ENCODE measurements at places on chromosomes 3 and 15. TPM values are rescaled to one million over a fixed set of nuclear protein-coding genes. Genes with fewer than 3 reads are reported as not detected.

- H3K36me3 ChIP-seq = no peaks in the 10 kb centered on the region
- H3K4me3 ChIP-seq = no peak overlapping the region
- no peaks in the 10 kb centered on the region for H3K4me1 ChIP-seq
- no peaks in the 10 kb centered on the region for H3K27me3 ChIP-seq
- DNase-seq = no peak
These were observed 36.4 kb upstream of the ESYT3 start for GRCh38 chr3:138397983-138398382.

DNA sequence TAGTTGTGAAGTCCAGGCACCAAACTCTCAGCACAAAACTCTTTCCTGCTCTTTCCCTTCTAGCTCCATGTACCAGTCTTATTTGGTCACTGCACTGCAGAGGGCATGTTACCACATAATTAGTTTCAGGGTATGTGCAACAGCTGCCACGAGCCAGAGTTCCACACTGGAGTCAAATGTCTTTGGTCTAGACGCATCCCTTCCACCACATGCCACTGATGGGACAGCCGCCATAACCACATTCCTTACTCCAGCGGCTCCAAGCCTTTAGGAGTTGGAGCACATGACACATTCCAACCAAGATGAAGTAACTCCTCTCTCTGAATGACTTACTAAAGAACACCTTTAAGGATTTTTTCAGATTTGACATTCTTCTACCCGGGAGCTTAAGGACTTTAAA lies 153.4 kb downstream of the ERC2 start:
- no peak overlapping the region for H3K27ac ChIP-seq
- no peaks in the 10 kb centered on the region for H3K36me3 ChIP-seq
- no peak overlapping the region for H3K4me3 ChIP-seq
- peak; percentile 11 for DNase-seq
- H3K27me3 ChIP-seq = no peaks in the 10 kb centered on the region

DNA sequence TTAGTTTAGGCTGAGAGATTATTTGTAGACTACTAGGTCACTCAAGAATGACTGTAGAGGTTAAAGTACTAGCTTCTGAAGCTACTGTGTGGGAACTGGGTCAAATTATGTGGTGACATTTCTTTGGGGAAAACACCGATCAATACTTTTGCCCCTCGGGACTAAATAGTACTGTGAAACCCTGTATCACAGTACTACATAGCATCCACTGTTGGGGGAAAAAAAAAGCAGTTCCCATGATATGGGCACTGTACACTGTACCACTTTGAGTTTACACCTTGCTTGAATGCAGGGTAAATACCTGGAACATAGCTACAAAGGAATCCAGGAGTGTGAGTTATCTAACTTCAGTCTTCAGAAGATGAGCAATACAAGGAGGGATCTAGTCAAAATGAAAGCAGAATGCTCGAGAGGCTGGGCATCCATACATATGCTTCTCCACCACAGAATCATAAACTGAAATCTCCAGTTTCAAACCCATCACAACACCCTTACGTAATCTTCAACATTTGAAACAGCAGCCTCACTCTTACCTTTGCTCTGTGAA lies 311.4 kb downstream of the UNC13C start:
- no peak overlapping the region for H3K27ac ChIP-seq
- H3K27me3 ChIP-seq = no peaks in the 10 kb centered on the region
- H3K4me3 ChIP-seq = no peak overlapping the region
- DNase-seq = no peak
- no peaks in the 10 kb centered on the region for H3K36me3 ChIP-seq

DNA sequence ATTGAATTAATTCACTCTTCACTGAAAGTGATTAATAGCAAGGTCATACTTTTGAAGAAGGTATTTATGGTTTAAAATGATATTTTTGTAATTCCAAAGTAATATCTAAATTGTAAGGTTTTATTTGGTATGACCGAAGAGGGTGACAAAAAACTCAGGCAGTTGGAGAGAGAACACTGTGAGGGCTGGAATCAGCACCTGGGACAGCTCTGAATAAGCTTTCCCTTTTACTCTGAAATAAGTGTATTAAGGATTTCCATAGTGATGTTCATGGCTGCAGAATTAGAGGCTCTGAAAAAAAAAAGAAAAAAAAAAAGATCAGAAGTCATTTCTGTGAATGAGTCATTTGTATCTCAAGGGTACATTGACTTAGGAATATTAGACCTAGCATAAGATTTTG lies 299.5 kb downstream of the IL5RA start:
- no peaks in the 10 kb centered on the region for H3K4me1 ChIP-seq
- no peaks in the 10 kb centered on the region for H3K27me3 ChIP-seq
- no peak overlapping the region for H3K27ac ChIP-seq
- no peak overlapping the region for H3K4me3 ChIP-seq

DNA sequence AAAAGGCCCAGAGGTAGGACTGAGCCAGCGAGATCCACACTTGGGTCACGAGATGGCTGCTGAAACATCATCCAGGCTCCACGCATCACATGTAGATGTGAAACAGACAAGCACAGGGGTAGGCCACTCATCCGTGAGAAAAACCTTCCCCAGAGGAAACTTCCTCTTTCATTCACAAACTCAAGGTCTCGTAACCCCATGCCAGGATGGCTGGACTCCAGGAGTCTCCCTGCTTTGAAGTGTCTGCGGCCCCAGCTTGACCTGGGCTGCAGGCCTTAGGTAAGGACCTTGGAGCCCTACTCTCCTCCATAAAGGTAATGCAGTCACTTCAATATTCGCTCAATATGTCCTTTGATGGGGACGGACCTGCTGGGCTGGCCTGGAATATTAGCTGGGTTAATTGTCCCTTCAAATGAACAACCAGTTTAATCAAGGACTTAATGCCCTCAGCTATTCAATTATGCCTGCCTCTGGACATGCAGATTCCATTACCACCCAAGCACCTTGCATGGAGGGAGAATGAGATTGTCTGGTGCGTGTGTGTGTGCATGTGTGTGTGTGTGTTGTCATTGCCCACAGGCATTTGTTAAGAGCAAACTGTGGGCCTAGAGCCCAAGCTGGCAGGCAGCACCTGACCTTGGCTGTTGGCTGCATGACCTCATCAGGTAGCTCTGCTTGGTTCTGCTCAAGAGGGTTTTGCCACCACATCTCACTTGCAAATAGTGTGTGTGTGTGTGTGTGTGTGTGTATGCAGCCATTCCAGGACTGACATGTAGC lies 186.9 kb upstream of the TLE3 start:
- DNase-seq = no peak
- H3K4me3 ChIP-seq = no peak overlapping the region
- peaks cover 2% of the 10 kb centered on the region for H3K4me1 ChIP-seq
- no peaks in the 10 kb centered on the region for H3K27me3 ChIP-seq

DNA sequence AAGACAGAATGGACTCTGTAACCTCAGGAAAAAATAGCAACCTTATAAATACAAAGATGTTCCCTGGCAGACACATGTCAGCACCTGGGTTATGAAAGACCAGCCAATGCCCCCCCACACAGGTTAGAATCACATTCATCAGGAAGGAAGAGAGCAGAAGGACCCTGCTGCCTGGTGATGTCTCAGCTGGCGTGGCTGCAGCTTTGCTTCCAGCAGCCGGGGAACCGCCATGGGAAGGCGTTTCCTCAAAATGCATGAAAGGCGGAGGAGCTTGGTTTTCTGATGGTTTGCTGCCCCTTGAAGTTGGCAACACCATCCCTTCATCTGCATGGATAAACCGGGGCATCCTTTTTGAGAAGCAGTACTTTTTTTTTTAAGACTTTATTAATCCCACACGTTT lies 10.9 kb upstream of the NSMCE3 start:
- no peak overlapping the region for H3K4me3 ChIP-seq
- no peak for DNase-seq
- H3K4me1 ChIP-seq = peaks cover 10% of the 10 kb centered on the region
- H3K27me3 ChIP-seq = no peaks in the 10 kb centered on the region

- no peak overlapping the region for H3K27ac ChIP-seq
- peaks cover 3% of the 10 kb centered on the region for H3K4me1 ChIP-seq
- no peaks in the 10 kb centered on the region for H3K36me3 ChIP-seq
- DNase-seq = peak; percentile 65
These were observed 35.7 kb downstream of the CLK3 start for GRCh38 chr15:74651242-74651741.

GRCh38 chr15:31340047-31340446 lies 13.4 kb downstream of the KLF13 start:
- H3K4me1 ChIP-seq = peaks cover 19% of the 10 kb centered on the region
- no peak overlapping the region for H3K4me3 ChIP-seq
- no peak for DNase-seq
- no peaks in the 10 kb centered on the region for H3K36me3 ChIP-seq
- no peaks in the 10 kb centered on the region for H3K27me3 ChIP-seq

DNA sequence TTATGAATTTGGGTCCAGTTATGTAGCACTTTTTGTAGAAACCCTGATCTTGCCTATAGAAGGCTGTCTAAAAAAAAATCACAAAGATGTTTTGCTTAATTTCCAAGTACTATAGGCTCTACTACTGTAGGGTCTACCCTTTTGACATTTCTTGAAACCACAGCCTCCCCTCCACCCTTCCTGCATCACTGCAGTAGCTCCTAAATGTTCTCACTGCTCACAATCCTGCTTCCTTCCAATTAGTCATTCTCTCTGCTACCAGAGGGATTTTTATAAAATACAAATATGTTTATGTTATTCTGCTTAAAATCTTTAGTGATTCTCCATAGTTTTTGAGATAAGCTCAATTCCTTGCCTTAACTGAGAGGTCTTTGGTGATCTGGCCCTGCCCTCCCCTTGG lies 114.0 kb downstream of the CYP19A1 start:
- peaks cover 26% of the 10 kb centered on the region for H3K4me1 ChIP-seq
- H3K27me3 ChIP-seq = no peaks in the 10 kb centered on the region
- peak; percentile 51 for DNase-seq
- no peaks in the 10 kb centered on the region for H3K36me3 ChIP-seq
- peak overlapping the region; percentile 48 for H3K27ac ChIP-seq
- H3K4me3 ChIP-seq = no peak overlapping the region

GRCh38 chr15:51077221-51078153 lies 17.2 kb downstream of the TNFAIP8L3 start:
- no peak overlapping the region for H3K27ac ChIP-seq
- no peaks in the 10 kb centered on the region for H3K36me3 ChIP-seq
- H3K4me1 ChIP-seq = no peaks in the 10 kb centered on the region
- peak; percentile 74 for DNase-seq
- H3K27me3 ChIP-seq = no peaks in the 10 kb centered on the region

GRCh38 chr3:195403244-195403643 lies 39.6 kb downstream of the ACAP2 start:
- H3K4me1 ChIP-seq = no peaks in the 10 kb centered on the region
- H3K4me3 ChIP-seq = no peak overlapping the region
- H3K27ac ChIP-seq = no peak overlapping the region
- no peak for DNase-seq
- no peaks in the 10 kb centered on the region for H3K36me3 ChIP-seq
- H3K27me3 ChIP-seq = no peaks in the 10 kb centered on the region

DNA sequence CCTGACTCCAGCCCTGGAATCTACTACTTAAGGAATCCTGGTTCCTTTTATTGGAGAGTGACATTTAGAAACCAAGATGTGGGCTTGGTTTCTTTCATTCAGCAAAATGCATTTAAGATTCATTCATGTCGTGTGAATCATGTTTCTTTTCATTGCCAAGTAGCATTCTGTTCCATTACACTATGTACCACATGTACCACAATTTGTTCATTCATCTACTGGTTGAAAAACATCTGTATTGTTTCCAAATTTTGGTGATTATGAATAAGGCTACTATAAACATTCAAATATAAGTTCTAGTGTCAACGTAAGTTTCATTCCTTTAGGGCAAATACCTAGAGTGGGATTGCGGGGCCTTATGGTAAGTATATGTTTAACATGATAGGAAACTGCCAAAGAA lies 264.2 kb downstream of the VPS13C start:
- no peaks in the 10 kb centered on the region for H3K27me3 ChIP-seq
- no peak overlapping the region for H3K27ac ChIP-seq

- H3K4me3 ChIP-seq = no peak overlapping the region
- no peaks in the 10 kb centered on the region for H3K36me3 ChIP-seq
- no peaks in the 10 kb centered on the region for H3K27me3 ChIP-seq
These were observed 139.6 kb downstream of the RBPMS2 start for GRCh38 chr15:64635499-64636495.

- H3K4me1 ChIP-seq = peaks cover 2% of the 10 kb centered on the region
- H3K4me3 ChIP-seq = no peak overlapping the region
- no peaks in the 10 kb centered on the region for H3K36me3 ChIP-seq
These were observed 212.6 kb downstream of the GAP43 start for GRCh38 chr3:115835946-115836345.

DNA sequence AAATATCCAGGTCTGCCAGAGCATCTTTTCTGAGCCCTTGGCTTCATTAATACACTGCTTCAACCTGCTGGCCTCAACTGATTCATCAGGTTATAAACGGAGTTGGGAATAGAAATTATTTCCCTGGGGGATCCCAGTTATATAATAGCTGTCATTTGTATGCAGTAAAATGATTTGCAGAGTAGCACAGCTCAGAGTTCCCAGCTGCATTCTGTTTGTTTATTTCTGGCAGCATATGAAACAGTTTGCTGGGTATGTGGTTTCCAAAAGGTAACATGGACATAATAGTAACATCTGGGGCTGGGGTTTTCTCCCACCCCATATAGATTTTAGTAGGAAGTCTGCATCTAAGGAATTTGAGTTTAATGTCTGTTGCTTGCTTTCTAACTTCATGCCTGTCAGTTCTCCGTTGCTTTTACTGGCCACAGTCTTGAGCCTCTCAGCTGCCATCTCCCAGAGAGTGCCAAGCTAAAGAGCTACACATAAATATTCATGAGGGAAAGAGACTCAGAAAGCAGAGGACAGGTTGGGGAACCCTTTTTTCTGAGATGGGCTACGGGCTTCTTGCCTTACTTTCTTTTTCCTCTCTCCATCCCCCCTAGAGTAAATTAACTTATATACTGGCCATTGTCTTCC lies 124.6 kb downstream of the TMEM108 start:
- H3K27me3 ChIP-seq = no peaks in the 10 kb centered on the region
- no peak overlapping the region for H3K27ac ChIP-seq
- no peak for DNase-seq

DNA sequence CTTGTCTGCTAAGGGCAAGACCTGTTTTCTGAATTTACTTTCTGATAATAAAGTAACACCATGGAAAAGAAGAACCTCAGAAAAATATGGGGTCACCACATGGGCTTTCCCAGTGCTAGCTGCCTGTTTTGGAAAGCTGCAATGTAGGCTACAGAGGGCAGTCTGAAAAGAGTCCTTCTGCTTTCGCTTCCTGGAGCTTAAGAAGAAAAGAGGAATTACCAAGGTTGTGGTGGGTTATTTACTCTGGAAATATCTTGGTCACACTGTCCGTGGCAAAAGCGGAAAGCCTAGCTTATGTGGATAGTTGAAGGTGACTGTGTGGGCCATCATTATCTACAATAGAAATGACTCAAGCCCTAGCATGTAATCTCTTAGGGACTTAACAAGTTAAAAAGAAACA lies 31.7 kb upstream of the IP6K2 start:
- H3K4me3 ChIP-seq = no peak overlapping the region
- no peaks in the 10 kb centered on the region for H3K4me1 ChIP-seq
- H3K27ac ChIP-seq = no peak overlapping the region
- H3K36me3 ChIP-seq = peaks cover 3% of the 10 kb centered on the region
- H3K27me3 ChIP-seq = no peaks in the 10 kb centered on the region

GRCh38 chr3:169676925-169677537 lies 13.5 kb upstream of the MECOM start:
- no peaks in the 10 kb centered on the region for H3K27me3 ChIP-seq
- no peak for DNase-seq

Gene GATM
- polyA plus RNA-seq = 0.14 TPM

Gene ERICH6
- 0.10 TPM for polyA plus RNA-seq

Gene NR2E3
- polyA plus RNA-seq = 0.08 TPM

Gene GCHFR
- polyA plus RNA-seq = 1.6 TPM

Gene SLCO2A1
- 1.1 TPM for polyA plus RNA-seq

Gene COL8A1
- 108 TPM for polyA plus RNA-seq

Gene SNX22
- polyA plus RNA-seq = not detected

Gene GPD1L
- 5.8 TPM for polyA plus RNA-seq

Gene CYP19A1
- polyA plus RNA-seq = 0.16 TPM

Gene POTEB2
- polyA plus RNA-seq = not detected

Gene SLC6A11
- polyA plus RNA-seq = 0.05 TPM

Gene TRH
- not detected for polyA plus RNA-seq

Gene DNAJA4
- 2.3 TPM for polyA plus RNA-seq

Gene STRA6
- not detected for polyA plus RNA-seq
